NCI-H2029 (cell line): ENCODE measurements at places on chromosomes 7 and 10.
A peak's percentile ranks its signal among the peaks of the same experiment; 100 is the strongest.

GRCh38 chr10:88553116-88553752 lies 29.9 kb downstream of the RNLS start:
- peak; percentile 1 for DNase-seq

GRCh38 chr10:100825325-100825875 lies 80.0 kb downstream of the PAX2 start:
- no peak for DNase-seq

DNA sequence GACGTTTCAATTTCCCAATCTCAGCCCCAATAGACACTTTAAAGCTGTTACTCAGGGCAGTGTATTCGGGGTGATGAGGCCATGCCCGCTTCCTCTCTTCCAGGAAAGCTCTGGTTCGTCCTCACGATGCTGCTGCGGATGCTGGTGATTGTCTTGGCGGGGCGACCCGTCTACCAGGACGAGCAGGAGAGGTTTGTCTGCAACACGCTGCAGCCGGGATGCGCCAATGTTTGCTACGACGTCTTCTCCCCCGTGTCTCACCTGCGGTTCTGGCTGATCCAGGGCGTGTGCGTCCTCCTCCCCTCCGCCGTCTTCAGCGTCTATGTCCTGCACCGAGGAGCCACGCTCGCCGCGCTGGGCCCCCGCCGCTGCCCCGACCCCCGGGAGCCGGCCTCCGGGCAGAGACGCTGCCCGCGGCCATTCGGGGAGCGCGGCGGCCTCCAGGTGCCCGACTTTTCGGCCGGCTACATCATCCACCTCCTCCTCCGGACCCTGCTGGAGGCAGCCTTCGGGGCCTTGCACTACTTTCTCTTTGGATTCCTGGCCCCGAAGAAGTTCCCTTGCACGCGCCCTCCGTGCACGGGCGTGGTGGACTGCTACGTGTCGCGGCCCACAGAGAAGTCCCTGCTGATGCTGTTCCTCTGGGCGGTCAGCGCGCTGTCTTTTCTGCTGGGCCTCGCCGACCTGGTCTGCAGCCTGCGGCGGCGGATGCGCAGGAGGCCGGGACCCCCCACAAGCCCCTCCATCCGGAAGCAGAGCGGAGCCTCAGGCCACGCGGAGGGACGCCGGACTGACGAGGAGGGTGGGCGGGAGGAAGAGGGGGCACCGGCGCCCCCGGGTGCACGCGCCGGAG lies 2.6 kb downstream of the GJD4 start:
- DNase-seq, result no peak

DNA sequence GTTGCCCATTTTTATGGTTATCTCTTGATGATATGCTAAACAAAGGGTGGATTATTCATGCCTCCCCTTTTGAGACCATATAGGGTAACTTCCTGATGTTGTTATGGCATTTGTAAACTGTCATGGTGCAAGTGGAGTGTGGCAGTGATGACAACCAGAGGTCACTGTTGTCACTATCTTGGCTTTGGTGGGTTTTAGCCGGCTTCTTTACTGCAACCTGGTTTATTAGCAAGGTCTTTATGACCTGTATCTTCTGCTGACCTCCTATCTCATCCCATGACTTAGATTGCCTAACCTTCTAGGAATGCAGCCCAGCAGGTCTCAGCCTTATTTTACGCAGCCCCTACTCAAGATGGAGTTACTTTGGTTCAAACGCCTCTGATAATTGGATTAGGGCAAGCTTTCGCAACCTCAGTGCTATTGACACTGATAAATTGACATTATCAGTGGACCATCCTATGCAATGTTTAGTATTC lies 36.9 kb downstream of the BAG3 start:
- DNase-seq, result no peak

GRCh38 chr7:144513334-144513733 lies 109.8 kb upstream of the NOBOX start:
- DNase-seq, result no peak

DNA sequence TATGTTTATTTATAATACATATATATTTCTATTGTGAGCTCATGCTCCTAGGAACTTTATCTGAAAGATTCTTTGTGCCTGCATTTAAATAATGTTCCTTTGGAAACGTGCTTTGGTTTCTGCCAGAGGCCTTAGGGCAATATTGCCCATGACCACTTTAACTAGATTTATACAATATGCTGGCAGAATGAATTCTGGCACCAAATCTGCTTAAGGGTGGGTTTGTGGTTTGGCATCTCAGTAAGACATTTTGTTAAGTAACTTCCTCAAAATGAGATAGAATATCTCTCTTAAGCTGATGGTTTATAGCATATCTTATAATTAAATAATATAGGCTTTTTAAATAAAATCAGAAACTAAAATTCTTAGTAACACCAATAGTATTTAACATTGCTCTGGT lies 252.9 kb downstream of the RNLS start:
- no peak for DNase-seq

GRCh38 chr7:51789489-51789888 lies 472.9 kb upstream of the COBL start:
- DNase-seq, result no peak

- DNase-seq, result peak; percentile 59
Measured at GRCh38 chr7:29884399-29885272, 78.3 kb downstream of the WIPF3 start.

GRCh38 chr7:90290244-90291113 lies 30.6 kb downstream of the FAM237B start:
- no peak for DNase-seq

DNA sequence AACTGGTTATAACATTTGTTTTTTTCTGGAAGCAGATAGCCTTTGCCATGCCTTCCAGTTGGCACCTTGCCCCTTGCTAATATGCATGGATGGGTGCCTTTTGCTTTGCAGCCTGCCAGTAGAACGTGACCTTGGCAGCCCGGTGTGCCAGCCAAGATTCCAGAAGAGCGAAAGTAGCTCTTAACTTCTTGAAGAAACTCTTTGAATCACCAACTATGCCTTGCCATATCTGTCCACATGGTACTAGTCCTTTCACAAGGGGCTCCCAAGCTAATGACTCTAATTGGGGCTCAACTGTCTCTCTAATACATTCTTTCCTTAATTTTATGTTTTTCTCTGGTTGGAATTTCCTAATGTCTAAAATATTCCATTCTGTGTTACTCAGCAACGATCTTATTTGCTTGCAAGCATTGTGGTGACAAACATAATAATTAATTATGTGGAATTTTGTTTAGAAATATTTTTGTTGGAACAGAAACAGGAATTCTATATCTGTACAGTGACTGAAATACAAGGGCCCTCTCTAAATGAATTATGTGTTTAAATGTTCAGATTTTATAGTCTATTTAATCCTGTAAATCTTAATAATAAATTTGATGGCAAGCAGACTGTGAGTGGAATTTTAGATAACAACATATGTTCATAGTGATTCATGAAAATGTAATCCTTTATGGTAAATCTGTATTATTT lies 45.8 kb downstream of the HDAC9 start:
- peak; percentile 8 for DNase-seq

- DNase-seq, result no peak
Measured at GRCh38 chr7:91443862-91444261, 179.6 kb downstream of the FZD1 start.

DNA sequence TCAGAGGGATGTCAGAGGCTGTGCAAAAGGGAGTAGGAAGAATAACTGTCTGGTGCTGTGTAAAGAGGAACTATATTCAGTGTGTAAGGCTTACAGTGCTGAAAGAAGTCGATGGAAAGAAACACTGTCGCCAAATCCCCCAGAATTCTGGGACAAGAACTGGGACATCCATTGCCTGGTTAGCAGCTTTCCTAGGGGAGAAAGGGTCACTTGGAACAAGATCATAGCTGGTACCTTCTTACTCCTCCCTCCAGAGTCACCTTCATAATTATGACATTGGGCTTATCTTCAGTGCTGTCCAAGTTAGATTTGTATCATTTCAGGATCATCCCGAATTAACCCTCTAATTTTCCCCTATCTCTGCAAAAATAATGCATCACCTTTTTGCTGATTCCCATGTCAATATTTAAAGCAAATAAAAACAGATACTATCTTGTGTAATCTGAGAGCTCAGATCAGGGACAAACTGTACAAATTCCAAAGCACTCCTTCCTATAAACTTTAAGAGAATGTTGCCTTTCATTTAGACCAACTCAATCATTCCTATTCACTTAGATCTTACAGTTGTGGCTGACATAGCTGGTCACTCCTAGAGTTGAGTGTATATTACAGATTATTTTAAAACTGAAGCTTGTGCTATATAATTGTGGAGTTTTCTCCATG lies 96.5 kb downstream of the DNAH11 start:
- no peak for DNase-seq

DNA sequence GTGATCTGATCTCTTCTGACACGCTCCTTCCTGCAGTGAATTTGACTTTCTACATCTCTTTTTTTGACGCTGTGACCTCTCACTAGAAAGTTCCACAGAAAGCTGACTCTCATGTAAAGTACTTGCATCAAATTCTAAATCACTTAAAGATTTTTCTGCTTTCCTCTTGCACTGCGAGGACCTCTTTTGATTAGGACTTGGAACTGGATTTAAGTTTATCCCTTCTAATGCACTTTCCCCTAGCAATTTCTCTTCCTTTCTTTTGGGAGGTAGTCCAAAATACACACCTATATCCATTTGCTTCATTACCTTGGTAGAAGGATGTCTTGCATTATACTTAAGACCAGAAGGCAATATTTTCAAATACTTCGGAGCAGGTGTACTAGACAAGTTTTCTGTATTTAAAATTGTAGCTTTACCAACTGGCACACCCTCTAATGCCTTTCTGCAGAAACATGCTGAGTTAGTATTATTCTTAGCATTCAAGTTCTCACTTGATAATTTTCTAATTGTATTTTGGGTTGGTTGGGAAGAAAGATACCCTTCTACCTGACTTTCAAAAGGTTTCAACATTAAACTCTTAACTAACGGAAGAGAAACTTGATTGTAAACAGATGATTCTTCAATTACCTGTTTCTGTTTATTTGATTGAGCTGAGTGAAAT lies 4.6 kb downstream of the DCLRE1A start:
- no peak for DNase-seq

DNA sequence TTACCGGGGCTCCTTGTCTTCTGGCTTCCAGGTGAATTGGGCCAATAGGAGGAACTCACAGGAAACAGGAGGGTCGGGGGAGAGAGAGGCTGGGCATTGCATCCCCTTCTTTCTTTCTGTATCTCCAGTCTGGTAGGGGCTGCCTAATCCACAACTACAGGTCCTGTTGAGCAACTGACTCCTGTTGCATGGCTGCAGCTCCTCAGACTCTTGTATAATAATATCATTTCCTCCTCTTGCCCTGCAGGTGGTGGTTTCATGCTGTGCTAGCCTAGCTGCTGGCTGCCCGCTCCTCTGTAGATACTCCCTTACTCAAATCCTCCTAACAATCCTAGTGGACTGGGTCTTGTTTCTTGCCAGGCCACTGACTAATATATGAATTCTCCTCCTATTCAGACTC lies 276.5 kb upstream of the SMIM30 start:
- DNase-seq, result no peak
